ENCODE measurements at places on chromosomes 11 and 22. TPM values are rescaled to one million over a fixed set of nuclear protein-coding genes. Genes with fewer than 3 reads are reported as not detected.

Gene NAP1L4
- 79.5 TPM for polyA plus RNA-seq

Gene OR52H1
- not detected for polyA plus RNA-seq

Gene CSNK1E
- polyA plus RNA-seq = 145 TPM

Gene LIPT2
- 0.76 TPM for polyA plus RNA-seq
